HFFc6 (cell line): ENCODE measurements at places on chromosomes 2 and 18. TPM values are rescaled to one million over a fixed set of nuclear protein-coding genes. Genes with fewer than 3 reads are reported as not detected.

GRCh38 chr18:70371908-70372307 is 83.1 kb downstream of the SOCS6 start:
- no peak for DNase-seq

GRCh38 chr2:219299372-219299760 is 9.8 kb downstream of the PTPRN start:
- DNase-seq: no peak

The RANBP2 gene
- total RNA-seq: 55.9 to 64.7 TPM (median 61.9 TPM) in 3 replicates

- DNase-seq: no peak
Observed at GRCh38 chr2:123103902-123104301, 921.2 kb upstream of the CNTNAP5 start.

GRCh38 chr18:27803957-27804356 is 373.0 kb downstream of the CDH2 start:
- DNase-seq: peak; percentile 48

The HOXD3 gene
- total RNA-seq: not detected in 3 replicates

GRCh38 chr2:8872821-8873432 is 35.5 kb upstream of the KIDINS220 start:
- peak; percentile 50 for DNase-seq

- peak; percentile 27 for DNase-seq
Observed at GRCh38 chr18:47343291-47343690, 91.8 kb upstream of the SKOR2 start.

GRCh38 chr18:68459968-68460367 is 254.9 kb downstream of the TMX3 start:
- no peak for DNase-seq

GRCh38 chr18:40222776-40223175 is 1732.3 kb upstream of the PIK3C3 start:
- no peak for DNase-seq

DNA sequence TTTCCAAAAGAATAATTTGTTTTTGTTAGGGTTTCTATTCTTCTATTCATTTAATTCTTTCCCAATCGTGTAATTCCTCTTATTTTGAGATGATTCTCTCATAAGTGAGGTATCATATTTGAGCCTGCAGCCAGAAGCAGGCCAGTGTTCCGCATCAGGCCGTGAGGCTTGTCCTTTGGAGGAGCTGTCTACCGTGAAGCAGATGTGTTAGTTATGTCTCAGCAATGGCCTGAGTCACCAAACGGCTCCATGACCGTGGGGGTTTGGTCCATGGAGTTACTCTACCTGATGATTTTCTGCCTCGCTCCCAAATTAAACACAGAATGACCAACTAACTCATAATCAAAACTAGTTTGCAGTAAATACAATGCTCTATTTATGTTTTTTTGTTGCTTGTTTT is 64.2 kb upstream of the TMEM87B start:
- no peak for DNase-seq

The EVA1A gene
- total RNA-seq: 61.6 to 75.2 TPM (median 71.5 TPM) in 3 replicates

DNA sequence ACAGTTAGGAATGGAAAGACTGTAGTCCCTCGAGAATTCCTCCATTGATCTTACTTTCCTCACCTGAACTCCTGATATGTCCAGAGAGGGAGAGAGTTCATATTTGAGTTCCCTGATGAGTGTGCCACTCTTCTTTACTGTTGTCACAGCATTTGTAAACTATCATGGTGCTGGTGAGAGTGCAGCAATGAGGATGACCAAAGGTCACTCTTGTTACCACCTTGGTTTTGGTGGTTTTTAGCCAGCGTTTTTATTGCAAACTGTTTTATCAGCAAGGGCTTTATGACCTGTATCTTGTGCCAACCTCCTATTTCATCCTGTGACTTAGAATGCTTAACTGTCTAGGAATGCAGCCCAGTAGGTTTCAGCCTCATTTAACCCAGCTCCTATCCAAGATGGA is 1062.5 kb downstream of the BCL11A start:
- DNase-seq: no peak

The TMEM247 gene
- total RNA-seq: not detected in 3 replicates

DNA sequence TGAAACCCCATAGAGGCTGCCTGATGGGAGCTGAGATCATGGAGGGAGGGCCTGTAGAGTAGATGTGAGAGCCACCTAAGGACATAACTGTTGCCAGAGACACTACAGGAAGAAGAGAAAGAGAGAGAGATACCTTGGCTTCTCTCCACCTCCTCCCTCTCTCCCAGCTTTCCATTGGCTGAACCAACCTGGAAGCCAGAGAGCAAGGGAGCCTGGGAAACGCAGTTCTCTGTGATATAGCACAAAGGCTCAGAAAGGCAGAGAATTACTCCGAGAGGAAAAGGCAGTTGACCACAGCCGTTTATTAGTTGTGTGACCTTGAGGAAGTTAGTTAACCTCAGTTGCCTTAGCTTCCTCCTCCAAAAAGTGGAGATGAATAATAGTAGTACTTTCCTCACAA is 37.7 kb upstream of the MAT2A start:
- no peak for DNase-seq

DNA sequence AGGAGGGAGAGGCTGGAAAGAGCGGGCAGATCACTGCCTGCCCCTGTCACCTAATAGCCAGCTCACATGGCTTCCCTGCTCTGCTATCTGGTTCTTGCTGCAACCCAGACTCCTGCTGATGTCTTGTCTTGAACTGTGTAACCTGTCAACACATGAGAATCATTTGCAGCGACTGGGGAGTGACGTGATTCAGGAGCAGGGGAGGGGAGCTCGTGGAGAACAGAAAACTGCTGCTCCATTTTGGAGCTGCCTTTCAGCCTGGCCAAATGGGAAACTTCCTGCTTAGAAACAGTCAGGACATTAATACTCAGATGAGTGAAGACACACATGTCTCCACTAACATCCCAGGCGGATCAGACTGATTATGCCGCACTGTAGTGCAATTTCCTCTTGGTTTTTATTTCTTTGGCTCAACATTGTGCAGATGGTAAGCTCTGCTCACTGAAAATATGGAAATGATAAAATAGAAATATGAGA is 38.1 kb downstream of the RPL37A start:
- no peak for DNase-seq

The SCN7A gene
- total RNA-seq: 0.05 TPM in 1 of 3 replicates, not detected in the others

DNA sequence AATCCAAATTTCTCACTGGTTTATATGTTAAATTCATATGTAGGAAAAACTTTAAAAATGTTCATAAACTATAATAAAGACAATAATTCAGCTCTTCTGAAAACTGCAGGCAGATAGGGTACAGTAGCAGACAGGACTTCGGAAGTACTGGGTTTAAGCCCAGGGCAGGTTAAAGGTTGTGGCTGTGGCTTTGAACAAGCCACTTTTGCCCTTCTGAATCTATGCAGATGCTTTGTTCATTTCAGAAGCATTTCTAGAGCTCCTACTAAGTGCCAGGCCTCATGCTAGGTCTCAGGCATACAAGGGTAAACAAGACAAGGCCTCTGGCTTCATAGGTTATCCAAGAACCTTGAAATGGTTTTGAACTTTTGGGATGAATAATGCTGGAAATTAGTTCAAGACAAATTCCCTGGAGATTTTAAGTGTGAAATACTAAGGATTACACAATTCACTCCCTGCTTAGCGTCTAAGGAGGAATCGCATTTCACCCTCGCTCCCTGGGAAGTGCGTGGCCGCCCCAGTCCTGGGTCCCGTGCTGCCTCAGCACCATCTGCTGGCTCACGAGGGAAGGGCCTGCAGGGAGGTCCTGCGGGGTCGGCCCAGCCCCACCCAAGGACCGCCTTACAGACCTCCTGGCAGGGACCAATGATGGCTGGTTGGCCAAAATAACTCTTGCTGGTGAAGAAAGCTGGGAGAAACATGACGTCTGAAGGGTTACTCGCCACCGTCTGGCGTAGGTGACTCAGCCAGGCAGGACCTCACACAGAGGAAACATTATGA is 67.7 kb upstream of the L3MBTL4 start:
- DNase-seq: no peak

DNA sequence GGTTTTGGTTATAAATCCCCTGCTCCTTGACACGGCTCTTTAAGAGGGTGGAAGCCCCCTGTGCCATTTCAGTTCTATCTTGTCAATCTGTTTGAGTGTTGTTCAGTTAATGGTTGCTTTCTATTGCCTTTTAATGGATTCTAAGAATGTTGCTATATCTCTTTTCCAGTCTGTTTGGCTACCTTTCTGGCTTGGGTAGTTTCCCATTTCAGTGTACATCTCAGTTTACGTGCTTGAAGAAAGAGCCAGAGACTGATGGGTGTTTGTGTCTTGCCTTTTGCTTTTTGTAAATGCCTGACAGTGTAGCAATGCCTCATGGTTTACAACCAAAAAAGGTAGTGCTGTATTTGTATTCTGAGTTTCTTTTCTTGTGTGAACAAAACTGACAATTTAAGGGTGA is 45.3 kb downstream of the SPATS2L start:
- DNase-seq: no peak

GRCh38 chr18:6939972-6940371 is 177.6 kb downstream of the LAMA1 start:
- DNase-seq: no peak

DNA sequence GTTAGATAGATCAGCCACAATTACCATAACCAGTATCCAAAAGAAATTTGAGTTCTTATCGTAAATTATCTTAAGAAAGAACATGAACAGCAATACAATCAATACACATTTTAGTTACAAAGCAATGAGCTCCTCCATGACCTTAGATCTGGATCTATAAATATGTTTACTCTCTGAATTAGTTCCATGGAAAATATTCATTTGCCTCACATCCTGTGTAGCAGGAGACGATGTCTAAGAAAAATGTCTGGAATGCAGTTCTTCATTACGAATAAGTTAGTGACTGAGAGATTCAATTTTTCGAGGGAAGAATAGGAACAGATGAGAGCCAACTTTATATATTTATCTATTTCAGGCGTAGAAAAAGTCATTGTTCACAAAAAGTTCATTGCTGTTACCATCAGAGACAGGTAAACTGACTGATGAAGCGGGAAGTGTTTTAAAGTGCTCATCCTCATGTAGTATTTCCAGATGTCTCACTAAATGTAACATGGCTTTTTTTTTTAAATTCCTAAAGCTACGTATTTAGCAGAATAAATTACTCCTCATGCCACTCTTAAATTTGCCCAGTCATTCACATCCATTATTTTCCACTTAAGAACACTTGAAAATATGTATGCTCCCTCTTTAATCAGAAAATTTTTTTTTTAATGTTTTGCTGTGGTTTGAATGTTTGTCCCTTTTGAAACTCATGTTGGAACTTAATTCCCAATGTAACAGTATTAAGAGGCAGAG is 106.5 kb upstream of the SCN1A start:
- DNase-seq: peak; percentile 73

DNA sequence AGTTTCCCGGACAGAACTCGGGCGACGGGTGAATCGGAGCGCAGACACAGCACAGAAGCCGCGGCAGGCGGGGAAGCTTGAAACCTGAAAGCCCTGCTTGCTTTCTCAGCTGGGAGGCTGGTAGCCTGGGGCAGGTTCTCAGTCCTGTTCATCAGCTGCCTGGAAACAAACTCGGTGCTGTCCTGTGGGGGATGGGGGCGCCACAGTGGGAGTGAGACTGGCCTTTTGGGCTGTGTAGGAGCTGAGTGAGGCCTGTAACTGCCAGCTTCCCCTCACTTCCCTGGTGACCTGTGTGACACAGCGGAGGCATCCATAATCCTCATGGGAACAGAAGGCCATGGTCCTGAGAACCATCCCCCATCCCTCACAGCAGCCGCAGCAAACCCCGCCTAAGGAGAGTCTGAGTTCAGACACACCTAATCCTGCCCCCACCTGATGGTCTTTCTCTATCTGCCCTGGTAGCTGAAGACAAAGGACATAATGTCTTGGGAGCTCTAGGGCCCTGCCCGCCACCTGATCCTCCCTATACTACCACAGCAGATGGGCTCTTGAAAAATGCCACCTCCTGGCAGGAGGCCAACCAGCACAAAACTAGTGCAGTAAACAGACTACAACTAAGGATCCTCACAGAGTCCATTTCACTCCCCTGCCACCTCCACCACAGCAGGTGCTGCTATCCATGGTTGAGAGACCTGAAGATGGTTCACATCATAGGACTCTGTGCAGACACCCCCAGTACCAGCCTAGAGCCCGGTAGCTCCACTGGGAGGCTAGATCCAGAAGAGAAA is 52.7 kb upstream of the LDLRAD4 start:
- no peak for DNase-seq

The NEUROD1 gene
- total RNA-seq: not detected in 3 replicates

- peak; percentile 52 for DNase-seq
Observed at GRCh38 chr2:141923657-141924056, 207.2 kb downstream of the LRP1B start.

The POTEC gene
- total RNA-seq: not detected in 3 replicates

The DOK6 gene
- total RNA-seq: not detected in 3 replicates

- no peak for DNase-seq
Observed at GRCh38 chr2:38615237-38615636, 12.5 kb upstream of the HNRNPLL start.

The PROM2 gene
- 0.12 to 0.18 TPM in 2 of 3 replicates, not detected in the other for total RNA-seq

GRCh38 chr2:52423111-52423510 is 1344.5 kb upstream of the CHAC2 start:
- no peak for DNase-seq

- no peak for DNase-seq
Observed at GRCh38 chr2:5394223-5394622, 298.0 kb upstream of the SOX11 start.

DNA sequence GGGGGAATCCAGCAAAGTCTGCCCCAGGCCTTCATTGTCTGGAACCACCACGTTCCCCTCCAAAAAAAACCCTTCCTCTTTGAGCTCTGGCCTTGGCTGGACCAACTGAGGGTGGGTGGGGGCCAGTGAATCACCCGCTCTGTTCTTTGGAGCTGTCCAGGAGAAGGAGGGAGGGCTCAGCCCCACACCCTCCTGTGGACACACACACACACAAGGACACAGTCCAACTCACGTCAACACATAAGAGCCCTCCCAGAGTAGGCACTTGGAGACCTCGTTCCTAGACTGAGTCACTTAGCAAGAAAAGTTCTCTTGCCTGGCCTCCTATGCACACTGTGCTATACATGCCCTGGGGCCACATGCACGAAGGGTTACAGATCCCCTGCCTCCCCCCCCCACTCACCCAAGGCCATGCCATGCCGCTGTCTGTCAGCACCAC is 1.2 kb upstream of the TNS1 start:
- DNase-seq: peak; percentile 93

DNA sequence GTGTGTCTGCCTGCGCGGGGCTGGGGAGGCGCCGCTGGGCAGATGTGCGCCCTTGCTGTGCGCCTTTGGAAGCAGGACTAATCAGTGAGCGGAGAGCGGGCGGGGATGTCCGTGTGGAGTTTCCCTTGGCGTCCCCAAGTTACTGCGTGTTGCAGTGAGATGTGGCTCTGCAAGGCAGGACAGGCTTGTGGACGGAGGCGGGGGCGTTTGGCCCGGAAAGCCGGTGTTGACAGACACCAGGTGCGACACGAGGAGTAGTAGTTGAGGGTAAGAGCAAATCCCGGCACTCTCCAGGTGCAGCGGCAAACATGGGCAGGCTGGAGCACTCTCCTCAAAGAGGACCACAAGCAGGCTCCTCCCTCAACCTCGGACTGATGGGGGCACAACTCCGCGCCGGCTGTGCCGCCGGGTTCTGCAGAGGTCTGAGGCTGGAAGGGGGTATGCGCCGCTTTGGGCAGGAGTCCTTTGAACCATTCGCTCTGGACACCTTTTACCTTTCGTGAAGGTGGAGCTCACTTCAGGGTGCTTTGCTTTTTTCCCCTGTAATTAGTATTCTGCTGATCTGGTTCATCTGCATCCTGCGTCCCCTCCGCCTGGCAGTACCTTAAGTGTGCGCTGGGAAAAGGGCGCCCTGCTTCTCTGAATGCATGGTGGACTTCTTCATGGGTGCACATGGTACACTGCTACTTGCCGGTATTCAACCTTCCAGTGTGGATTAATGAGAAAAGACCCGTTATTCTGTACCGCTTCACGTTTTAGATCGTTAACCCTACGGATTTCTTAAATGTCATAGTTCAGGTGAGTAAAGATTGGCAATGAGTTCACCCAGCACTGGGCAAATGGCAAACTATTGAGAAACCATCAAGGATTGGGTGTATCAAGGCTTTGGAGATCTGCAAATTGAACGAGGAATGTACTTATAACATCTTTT is 608 bp downstream of the CDH7 start:
- DNase-seq: no peak
